A172 (cell line): ENCODE measurements at places on chromosomes 12 and 14. TPM values are rescaled to one million over a fixed set of nuclear protein-coding genes. Genes with fewer than 3 reads are reported as not detected.

DNA sequence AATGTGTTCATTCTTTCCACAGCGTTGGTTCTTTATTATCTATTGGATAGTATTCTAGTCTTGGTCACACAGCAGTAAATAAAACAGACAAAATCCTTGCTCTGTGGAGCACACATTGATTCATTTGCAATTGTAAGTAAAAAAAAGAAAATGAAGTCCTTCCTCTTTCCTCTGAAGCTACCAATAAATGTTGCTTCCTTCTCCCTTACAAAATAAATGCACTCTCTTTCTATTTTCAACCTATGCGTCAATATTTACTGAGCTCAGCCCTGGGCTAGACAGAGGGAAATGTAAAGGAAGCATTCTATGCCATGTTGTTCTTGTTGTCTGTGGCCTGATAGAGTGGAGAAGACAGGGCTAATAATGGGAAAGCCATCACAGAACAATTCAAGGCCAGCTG lies 2.9 kb downstream of the ABHD12B start:
- DNase-seq, result no peak

Gene EMP1
- total RNA-seq, result 28.7 and 41.0 TPM in 2 replicates

DNA sequence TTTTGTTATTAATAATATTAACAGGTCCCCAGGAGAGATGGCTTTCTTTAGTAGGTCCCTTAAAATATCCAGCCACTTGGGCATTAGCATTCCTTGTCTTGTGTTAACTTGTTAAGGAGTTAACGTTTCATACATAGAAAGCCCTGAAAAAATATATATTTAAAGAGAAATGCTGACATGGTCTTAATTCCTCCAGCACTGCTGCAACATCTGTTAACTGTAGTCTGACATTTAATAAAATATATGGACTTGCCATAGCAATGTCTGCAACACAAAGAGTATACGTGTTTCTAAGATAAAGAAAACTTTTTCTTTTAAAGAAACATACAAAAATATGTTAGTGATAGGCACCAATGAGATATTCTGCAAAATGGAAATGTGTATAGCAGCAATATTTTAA lies 10.0 kb downstream of the SLC38A4 start:
- no peak for DNase-seq

GRCh38 chr12:62658910-62659309 lies 192.3 kb downstream of the MON2 start:
- DNase-seq, result no peak

DNA sequence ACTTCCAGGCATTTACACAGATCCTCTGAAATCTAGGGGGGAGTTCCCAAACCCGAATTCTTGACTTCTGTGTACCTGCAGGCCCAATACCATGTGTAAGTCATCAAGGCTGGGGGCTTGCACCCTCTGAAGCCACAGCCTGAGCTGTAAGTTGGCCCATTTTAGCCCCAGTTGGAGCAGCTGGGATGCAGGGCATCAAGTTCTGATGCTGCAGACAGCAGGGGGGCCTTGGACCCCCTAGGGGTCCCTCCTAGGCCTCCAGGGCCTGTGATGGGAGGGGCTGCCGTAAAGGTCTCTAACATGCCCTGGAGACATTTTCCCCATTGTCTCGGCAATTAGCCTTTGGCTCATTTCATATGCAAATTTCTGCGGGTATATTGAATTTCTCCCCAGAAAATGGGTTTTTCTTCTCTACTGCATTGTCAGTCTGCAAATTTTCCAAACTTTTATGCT lies 59.5 kb downstream of the LRIG3 start:
- DNase-seq, result no peak

GRCh38 chr12:129276361-129277060 lies 423.2 kb downstream of the GLT1D1 start:
- no peak for DNase-seq

DNA sequence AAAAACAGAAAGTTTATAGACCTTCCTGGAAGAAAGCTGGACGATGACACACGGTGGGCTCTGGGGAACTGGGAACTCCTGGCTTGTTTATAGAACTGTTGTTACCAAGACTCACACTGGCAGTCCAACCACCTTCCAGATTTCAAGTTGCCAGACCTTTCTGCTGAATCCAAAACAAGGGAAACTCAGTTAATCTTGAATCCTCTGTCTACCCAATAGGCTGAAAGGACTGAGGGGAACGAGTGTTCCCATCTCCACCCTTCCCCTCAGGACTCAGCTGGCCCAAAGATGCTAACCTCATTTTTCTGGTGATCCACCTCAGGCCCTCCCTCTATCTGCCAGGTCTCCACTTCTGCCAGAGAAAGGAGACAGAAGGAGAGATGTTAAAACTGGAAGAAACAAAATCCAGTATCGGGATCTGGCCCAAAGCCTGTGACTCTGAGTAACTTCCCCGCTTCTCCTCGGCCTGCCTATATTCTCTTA lies 231.4 kb downstream of the ANO2 start:
- no peak for DNase-seq

Gene FAM216A
- total RNA-seq, result 13.5 and 19.4 TPM in 2 replicates

Gene BICDL1
- 0.38 and 1.2 TPM in 2 replicates for total RNA-seq

Gene RPL10L
- total RNA-seq, result not detected in 2 replicates

DNA sequence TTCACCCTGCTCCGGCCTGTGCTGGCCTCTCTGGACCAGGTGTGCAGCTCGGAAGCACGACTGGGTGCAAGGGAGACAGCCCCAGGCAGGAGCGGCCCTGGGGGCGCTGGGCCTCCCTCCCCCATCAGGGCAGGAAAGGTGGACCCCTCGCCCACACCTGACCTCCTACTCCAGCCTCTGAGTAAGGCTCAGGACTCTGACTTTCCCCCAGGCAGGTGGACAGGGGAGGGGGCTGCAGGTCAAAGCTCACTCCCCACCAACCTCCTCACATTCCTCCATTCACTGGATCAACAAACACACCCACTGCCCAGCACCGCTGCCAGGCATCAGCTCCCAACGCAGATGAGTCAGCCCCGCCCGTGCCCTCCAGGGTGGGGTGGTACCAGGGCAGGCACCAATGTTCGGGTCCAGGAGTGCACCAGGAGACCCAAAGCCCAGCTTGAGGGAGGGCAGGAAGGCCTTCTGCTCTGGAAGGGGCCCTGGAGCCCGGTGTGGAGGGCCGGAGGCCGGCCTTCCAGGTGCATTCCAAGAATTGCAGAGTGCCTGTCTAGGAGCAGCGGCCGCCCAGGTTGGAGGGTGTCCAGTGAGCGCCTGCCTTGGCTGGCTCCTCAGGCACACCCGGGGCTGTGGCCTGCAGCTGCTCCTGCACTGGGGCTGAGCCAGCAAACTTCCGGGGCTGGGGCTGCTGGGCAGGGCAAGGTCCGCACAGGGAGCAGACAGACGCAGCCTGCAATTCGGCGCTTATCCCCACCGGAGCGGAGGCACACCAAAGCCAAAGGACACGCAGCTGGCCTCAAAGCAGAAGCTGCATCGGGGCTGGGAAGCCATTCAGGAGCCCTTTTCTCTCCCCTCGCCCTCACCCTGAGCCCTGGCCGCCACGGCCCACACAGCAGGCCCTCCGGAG lies 1.6 kb upstream of the INF2 start:
- peak; percentile 78 for DNase-seq

DNA sequence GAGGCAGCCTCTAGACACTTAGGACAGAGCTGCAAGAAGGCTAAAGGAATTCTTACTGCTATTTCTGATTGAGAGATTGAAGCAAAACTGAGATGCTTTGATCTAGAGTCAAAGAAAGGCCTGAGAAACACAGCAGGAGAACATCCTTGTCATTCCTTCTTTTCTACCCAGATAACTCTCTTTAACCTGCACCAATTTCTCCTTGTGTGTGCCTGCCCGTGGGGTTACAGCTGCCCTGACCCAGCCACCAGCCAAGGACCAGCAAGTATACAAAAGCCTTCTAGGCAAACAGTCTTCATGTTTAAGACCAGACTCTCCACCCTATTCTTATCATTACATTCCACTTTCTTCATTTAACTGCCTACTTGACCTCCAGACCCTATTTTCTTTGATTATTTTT lies 81.7 kb upstream of the PRB2 start:
- no peak for DNase-seq

DNA sequence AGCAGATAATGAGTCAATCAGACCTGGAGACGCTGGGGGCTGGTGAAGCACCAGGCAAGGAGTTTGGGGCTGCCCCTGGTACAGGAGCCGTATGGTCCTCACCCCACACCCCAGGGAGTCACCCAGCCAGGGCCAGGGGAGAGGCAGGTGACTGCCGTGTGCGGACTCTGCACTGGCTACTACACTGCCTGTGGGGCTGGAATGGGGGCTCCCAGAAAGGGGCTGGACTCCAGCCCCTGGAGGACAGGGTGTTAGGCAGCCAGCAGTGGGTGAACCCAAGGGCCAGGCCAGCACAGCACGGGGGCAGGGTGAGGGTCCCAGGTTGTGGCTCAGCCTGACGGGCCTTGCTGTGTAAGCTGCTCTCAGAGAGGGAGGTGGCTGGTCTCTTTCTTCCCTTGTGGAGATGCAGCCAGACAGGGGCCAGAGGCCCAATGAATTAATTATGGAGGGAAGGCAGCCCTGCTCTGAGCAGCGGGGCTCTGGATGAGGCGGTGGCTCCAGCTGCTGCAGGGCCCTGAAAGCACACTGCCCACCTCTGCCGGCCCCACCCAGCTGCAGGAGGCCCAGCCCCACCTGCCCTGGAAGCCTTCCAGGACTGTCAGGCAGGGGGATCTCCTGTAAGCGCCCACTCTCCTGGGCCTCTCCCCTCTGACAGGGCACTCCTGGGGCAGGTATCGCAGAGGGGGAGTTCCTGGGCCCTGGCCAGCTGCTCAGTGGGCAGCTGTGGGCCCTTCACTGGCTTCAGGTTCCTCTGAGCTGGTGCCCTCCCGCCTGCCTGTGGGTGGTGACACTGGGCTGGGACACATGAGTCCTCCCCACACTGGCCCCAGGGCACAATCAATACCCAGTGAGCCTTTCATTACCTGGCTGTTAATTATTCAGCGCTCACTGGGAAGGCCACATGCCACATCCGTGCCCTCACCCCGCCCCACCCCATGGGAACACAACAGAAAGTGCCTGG lies 142.5 kb upstream of the C14orf180 start:
- no peak for DNase-seq

GRCh38 chr14:58637040-58637390 lies 747 bp upstream of the DACT1 start:
- DNase-seq, result peak; percentile 21

Gene KERA
- total RNA-seq, result not detected in 2 replicates
